IPS-NIHi11 (cell line): ENCODE measurements at places on chromosomes 2 and 18.

DNA sequence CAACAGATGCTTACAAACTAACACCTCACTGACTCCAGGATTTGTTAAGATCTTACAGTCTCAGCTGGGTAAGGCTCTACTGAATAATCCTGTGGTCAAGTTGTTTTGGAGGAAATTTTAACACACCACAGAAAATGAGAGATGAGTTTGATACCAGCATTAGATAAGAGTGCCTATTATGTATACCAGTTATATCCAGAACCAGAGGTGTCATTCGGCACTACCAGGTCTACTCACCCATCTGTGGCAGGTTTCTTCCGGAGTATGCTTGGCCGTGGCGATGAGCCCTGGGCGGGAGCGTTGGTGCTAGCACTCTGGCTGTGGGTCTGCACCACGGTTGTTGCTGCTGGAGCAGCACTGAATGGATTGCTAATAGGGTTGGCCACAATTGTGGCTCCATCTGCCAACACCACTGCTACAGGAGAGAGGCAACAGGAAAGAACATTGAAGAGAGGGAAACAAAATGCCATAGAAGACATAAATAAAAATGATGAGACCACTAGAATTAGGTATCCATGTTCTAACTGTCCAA lies 41.2 kb downstream of the SAP130 start:
- no peak for DNase-seq

DNA sequence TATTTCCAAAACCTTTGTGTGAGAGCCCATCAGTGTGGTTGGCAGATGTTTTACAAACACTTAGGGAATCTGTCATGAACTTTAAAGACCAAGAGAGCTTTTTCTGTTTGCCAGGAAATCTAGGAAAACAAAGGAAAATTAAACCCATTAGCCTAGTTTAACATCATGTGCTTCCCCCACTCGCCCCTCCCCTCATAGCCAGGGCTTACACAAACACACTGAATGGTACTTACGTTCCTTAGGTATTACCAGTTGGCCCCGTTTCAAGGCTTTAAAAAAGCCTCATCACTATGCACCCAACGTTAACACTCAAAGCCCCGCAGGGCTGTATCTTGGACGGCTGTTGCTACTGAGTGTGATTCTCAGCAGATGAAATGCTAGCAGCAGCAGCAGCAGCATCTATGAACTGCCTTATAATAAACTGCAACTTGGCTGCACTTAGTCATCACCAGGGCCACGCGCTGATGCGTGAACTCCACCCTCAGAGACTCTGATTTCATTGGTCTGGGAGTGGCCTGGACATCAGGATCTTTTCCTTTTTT lies 20.1 kb upstream of the TTC39C start:
- no peak for DNase-seq

DNA sequence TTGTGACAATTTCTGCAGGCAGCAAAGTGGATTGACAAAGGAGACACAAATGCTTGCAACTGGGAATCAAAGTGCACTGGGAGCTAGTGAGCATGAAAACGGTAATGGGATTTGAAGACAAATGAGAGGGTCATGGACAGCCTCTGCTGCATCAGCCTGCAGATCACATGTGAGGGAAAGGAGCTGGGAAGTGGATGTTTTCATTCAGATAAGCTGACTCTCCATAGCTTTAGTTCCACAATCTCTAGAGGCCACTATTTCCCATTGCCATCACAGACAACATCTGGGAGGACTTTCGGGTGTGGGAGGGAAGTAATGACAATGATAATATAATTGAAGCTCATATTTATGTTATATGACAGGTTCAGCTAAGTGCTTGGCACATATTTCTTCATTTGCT lies 28.4 kb downstream of the ADCYAP1 start:
- DNase-seq, result no peak

GRCh38 chr2:170814533-170815230 lies 2.0 kb upstream of the GAD1 start:
- no peak for DNase-seq

- DNase-seq, result no peak
Measured at GRCh38 chr2:141329964-141330363, 800.9 kb downstream of the LRP1B start.

GRCh38 chr2:128803222-128803621 lies 484.6 kb upstream of the HS6ST1 start:
- no peak for DNase-seq

DNA sequence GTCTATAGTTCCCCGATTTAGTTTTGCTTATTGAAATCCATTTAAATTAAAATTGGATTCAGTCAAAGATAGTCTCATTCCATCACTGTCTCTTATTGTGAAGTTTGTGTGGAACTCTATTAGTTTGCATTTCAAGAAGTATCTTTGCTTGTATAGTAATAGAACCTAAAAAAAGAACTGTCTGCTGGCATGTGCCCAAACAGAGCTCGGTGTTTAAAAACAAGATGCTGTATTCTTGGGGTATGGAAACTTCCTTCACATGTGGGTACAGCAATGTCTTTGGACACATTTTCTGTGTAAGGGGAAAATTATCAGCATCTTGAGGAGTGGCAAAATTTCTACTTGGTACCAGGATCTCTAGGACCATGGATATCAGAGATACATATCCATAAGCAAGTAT lies 292.6 kb downstream of the PLCL1 start:
- DNase-seq, result no peak

GRCh38 chr2:165067643-165068486 lies 112.5 kb upstream of the SLC38A11 start:
- peak; percentile 85 for DNase-seq

DNA sequence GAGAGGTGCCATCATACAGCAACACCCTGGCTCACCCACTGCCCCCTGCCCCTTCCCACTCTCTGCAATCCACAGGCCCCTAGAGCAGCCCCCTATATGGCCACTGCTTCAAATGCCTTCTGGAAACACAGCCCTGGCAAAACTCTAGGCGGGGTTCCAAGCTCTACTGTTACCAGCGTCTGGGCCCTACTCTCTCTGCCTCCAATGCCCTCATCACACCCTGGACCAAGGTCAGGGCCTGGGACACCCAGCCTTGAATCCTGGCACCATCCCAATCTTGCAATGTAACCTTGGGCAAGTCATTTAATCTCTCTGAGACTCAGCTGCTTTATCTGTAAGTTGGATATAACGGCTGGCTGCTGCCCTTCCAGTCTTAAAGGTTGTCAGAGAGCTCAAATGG lies 39.2 kb upstream of the LOXHD1 start:
- no peak for DNase-seq

DNA sequence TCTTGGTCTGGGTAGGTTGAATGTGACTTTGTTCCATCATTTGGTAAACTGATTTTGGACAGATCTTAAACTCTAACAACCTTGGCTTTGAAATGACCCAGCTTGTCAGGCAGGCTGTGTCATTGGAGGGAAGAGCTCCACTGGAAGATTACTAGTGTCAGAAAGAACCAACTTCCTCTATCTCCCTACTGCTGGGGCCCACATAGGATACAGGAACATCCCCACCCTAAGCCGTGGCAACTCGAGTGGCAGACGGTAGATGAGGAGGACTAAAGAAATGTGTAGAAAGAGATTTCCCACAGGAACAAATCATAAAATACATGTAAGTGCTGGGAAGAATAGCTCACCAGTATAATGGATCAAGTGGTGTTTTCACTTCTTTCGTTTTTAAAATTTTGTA lies 4.3 kb upstream of the G6PC2 start:
- DNase-seq, result no peak

GRCh38 chr2:235538981-235539380 lies 45.1 kb downstream of the AGAP1 start:
- no peak for DNase-seq

- DNase-seq, result no peak
Measured at GRCh38 chr2:13601506-13601905, 884.8 kb downstream of the TRIB2 start.

DNA sequence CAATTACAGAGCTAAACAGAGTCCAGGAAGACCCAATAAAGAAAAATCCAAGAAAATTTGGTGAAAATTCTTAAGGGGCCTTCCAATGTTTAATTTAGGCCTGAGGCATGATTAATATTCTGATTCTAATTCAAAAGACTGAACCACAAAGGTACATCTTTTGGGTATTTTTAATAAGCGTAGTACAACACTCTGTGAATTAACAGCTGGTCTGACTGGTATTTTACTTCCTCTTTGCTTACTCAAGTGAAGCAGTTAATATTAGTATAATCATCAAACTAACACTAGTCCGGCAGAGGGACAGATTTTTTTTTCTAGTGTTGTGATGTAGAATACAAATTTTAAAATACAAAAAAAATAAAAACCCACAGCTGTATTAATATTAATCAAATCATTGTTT lies 652.9 kb downstream of the NR4A2 start:
- no peak for DNase-seq

GRCh38 chr2:230326453-230327417 lies at the start of gene SP140L:
TSS of gene SP140L (plus strand) at chr2:230327193. CDS start at chr2:230327270, 77 bp downstream.
- peak; percentile 60 for DNase-seq

- no peak for DNase-seq
Measured at GRCh38 chr18:12041561-12041960, 52.1 kb upstream of the ANKRD62 start.

DNA sequence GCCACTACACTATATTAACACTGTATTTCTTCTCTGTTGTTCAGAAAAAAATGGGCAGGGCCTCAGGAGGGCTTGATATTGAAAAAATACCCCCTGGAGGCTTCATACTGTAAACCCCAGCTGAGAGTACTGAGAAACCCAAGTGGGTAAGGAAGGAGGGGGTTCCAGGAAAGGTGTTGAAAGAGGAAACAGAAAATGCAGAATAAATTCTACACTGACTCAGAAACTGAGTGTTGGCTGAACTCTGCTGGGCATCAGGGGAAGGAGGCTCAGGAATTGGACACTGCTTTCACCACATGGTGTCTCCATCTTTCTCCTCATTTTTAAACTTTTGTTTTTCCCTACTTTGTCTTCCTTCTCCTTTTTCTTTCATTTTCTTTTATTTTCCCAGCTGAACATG lies 253.7 kb downstream of the DYM start:
- no peak for DNase-seq

- DNase-seq, result no peak
Measured at GRCh38 chr18:32511147-32511546, 40.5 kb upstream of the GAREM1 start.

DNA sequence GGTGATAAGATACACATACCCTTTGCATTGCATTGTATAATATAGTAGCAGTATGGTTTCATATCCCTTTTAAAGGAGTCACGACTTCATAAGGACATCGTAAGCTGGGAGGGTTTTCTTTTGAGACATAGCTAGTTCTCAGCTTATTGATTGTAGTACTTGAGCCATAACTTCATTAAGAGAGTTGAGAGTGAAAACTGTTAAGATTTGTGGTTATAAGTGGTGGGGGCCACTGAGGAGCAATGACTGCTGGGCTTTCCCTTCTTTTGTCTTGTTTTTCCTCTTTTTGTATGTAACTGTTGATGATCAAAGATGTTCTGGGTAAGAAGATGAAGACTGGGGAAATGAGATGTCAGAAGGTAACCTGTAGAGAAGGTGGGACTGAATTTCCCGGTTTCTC lies 11.0 kb downstream of the EIF5B start:
- no peak for DNase-seq

- no peak for DNase-seq
Measured at GRCh38 chr18:79912994-79913831, 38.2 kb downstream of the SLC66A2 start.

DNA sequence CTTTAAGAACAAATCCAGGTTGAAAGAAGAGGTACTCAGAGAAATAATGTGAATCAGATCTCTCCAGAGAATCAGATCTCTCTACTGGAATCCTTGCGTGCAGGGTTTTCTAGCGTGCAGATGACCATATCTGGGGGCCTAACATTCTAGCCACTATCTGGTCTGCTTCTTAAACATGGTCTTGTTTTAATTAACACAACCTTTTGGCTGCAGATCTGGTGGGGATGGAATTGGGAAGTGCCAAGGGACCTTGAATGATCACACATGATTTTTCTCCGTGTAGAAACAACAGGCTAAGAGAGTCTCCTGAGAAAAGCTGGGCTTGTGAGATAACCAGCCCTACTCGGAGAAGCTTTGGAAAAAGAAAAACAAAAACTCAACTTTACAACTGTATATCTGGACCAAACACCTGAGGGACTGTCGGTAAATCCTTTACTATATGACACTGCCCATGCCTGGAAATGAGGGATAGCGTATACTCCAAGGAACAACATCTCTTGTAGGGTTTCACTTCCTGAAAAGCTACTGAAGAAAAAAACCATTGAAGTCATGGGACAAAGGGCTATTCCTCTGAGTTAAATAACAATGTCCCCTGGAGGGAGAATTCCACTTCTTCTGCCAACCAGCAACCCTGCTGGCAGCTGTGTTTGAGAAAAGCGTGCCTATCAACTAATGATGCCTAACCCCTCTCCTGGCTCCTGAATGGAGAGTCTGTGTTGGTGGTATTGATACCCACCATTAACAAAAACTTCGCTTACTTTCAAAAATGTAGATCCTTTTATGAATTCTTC lies 171.0 kb upstream of the REV1 start:
- DNase-seq, result peak; percentile 41

- DNase-seq, result no peak
Measured at GRCh38 chr2:74373985-74374384, 6.1 kb downstream of the DCTN1 start.

DNA sequence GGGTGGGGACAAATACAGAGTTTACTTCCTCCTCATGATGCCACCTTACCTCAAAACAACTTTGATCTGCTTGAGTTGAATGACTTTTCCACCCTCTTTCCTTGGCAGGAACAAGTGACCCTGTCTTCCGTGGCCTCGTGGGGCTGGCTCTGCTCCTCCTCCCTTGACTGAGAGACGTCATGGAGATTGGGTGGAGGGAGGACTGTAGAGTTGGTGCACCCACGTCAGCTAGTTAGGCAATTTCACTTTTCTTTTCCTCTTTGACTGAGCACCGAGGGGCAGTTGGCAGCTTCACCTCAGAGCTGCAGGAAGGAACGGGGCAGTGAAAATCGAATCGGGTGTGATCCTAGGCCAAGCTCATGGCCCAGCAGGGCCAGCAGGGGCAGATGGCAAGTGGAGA lies at the start of gene SP140:
Gene SP140, plus strand, starts transcription at position 251 of the 400 bp plus-strand sequence. Its CDS starts 109 bp downstream, at position 360.
- no peak for DNase-seq
